ENCODE measurements at places on chromosomes 2 and 18. TPM values are rescaled to one million over a fixed set of nuclear protein-coding genes. Genes with fewer than 3 reads are reported as not detected.
A peak's percentile ranks its signal among the peaks of the same experiment; 100 is the strongest.

DNA sequence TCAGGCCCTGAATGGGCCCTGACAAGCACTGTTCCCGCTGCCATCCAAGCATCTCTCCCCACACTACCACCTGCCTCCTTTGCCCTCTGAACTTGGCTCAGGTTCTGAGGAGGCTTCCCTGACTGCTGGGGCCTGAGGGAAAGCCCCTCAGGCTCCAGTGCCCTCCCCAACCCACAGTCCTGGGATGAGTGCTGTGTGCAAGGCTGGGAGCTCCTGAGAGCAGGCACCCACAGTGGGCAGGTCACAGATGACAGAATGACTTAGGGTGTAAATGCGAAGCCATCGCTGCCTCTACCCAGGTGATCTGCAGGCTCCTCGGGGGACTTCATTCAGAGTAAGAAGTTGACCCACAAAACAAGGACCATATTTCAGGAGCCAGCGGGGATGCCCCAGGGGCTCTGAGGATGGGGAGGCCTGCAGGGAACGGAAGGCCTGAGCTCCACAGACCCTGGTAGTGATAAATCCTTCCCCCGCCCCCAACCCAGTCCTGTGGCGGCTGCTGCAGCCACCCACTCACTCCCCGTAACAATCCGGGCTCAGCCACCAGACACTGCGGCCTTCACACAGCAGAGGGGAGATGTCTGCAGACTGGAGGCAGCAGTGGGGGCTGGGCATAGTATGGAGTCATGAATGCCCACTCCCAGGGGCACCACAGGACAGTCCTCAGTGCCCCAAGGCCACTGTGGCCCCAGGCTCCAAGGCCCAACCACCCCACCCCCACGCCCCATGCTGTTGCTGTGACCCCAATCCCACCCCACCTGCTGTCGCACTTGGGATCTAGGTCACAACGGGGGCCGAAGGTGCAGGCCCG is 8.9 kb downstream of the BIN1 start:
- DNase-seq, result no peak

The FASTKD2 gene
- total RNA-seq, result 22.2 TPM

The PRSS56 gene
- total RNA-seq, result not detected

GRCh38 chr18:25350489-25351251 is 1.3 kb downstream of the ZNF521 start:
- DNase-seq, result no peak

GRCh38 chr2:241905716-241906377 is 36.3 kb downstream of the RTP5 start:
- DNase-seq, result no peak

The CPSF3 gene
- 13.9 TPM for total RNA-seq

DNA sequence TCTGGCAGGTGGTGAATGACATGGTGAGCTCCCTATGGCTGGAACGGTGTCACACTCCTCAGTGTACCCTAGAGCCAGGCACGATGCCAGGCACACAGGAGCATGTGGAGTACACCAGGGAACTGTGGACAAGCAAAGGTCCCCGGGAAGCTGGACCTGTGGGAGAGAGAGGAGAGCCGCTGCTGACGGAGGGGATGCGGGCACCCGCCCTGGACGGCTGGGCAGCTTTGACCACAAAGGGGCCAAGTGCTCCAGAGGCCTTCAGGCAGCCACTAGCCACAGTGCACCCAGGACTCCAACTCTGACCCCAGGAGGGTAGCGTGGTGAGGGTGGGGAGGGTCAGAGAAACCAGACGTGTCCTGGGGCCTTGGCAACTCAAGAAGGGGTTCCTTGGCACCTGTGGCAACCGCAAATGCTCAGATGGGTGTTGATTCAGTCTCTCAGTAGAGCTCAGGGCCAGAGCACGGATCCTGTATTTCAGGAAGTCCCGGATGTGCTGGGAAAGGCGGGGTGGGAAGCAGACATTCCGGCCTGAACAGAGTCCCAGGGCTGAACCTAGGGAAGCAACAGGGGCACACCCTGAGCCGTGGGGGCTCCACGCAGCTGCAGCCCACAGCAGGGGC is 2.3 kb upstream of the MAB21L4 start:
- no peak for DNase-seq

DNA sequence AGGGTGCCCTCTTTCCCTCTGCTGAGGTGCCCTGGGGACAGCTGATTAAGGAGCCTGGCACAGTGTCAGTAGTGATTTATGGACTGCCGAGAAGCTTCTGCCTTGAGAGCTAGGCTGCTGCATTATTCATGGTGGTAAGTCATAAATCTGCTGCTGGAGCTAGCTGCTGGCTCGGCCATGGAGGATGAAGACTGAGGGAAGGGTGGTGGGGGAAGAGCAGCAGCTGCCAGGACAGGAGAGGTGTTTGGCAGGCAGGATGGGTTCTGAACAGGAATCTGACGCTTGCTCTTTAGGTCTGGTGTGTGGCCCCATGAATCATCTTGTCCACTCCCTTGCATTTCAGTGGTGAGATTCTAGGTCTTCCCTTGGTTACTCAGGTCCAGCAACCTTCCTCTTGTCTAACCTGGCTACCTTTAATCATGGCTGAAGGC is 296.3 kb downstream of the DYSF start:
- DNase-seq, result no peak

GRCh38 chr18:63031375-63031774 is 288.2 kb downstream of the BCL2 start:
- DNase-seq, result no peak

The LYPD6 gene
- 0.63 TPM for total RNA-seq

GRCh38 chr2:237892478-237892877 is 33.1 kb downstream of the RAMP1 start:
- DNase-seq, result no peak

GRCh38 chr2:19855542-19856431 is 46.0 kb downstream of the TTC32 start:
- no peak for DNase-seq

The CXCR1 gene
- total RNA-seq, result 0.51 TPM

- DNase-seq, result no peak
These were observed 228.9 kb downstream of the DYM start for GRCh38 chr18:49231553-49231952.

- DNase-seq, result peak; percentile 21
These were observed 97.0 kb upstream of the SALL3 start for GRCh38 chr18:78882585-78882984.

The UGT1A8 gene
- total RNA-seq, result not detected

The SLC11A1 gene
- 22.1 TPM for total RNA-seq

The E2F6 gene
- total RNA-seq, result 20.2 TPM

DNA sequence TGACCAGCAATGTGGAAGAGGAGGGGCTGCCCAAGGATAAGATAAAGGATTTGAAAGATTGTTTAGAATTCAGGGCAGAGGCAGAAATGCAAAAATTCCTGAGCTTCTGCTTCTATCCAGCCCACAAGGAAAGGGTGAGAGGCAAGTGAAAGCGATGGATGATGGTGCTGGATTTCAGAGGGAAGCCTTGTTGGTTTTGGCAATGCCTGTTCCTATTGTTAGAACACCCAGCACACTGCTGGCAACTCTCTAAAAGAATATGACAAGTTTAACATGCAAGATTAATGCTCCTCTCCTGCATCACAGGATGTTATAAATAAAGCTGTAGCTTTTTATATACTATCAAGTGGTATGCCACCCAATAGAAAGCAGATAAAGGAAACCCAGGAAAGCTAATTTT is 92.6 kb downstream of the ZNF385B start:
- DNase-seq, result no peak

The MC4R gene
- not detected for total RNA-seq

The ZAP70 gene
- total RNA-seq, result 1.4 TPM

Data from right atrium auricular region (tissue), 2 donors.